Immature natural killer cell (primary cell): ENCODE measurements at places on chromosomes 7 and 10. TPM values are rescaled to one million over a fixed set of nuclear protein-coding genes. Genes with fewer than 3 reads are reported as not detected.

GRCh38 chr7:158351481-158351880 lies 236.1 kb downstream of the PTPRN2 start:
- DNase-seq: no peak

DNA sequence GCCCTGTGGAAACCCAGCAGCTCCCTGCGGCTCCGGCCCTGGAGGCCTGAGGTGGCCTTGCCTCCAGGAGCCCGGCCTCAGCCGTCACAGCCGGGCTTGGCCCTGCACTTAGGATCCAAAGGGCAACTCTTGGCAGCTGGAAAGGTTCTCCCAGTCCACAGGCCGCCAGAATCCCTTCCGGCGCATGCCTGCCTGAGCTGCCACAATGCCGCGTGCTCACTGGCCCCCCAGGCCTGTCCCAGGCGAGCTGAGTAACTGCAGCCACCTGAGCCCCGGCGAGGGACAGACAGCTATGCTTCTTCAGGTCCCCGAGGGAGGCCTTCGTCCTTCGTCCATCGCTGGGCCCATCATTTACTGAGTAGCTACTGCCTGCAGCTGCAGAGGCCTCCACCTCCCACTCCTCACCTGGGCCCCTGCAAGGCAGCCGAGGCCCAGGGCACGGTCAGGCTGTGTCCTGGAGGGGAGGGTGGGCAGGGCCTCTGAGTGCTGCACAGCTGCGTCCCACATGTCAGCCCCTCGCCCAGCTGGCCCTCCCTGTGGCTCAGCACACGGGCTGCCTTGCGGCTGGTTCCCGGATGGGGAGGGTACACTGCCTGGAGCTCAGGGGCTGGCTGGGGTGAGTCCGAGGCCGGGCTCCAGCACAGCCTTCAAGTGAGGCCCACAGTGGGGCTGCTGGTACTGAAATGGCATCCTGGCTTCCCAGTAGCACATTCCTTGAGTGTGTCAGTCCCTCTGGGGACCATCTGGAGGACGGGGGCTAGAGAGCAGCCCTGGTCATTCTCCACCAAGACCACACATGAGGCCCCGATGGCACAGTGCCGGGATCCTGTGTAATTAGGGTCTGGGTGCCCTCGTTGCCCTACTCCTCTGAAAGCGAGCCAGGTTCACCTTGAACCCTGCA lies 172.5 kb downstream of the ELFN1 start:
- no peak for DNase-seq

DNA sequence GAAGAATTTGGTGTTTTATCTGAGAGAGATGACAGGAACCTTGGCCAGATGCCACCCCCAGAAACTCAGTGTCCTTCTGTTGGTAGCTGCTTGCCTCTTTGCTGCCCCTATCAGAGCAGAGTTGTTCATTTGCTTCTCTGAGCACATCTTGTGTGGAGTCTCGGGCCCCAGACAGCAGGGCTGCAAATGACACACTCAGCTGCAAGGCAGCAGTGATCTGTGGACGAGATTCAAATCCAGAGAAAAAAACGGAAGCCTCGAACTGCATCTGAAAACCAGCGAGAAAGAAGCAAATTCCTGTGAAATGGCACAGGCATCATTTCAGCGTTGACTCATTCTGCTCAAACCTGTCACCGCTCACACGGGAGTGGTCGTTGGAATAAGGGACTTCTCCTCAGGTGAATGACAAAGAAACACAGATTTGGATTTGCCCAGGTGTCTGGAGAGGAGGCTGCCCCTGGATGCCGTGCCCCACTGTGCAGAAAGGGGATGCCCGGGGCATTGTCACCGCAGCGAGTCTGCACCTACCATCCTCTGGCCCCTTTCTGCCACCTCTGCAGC lies 144.7 kb downstream of the PFKFB3 start:
- DNase-seq: no peak

DNA sequence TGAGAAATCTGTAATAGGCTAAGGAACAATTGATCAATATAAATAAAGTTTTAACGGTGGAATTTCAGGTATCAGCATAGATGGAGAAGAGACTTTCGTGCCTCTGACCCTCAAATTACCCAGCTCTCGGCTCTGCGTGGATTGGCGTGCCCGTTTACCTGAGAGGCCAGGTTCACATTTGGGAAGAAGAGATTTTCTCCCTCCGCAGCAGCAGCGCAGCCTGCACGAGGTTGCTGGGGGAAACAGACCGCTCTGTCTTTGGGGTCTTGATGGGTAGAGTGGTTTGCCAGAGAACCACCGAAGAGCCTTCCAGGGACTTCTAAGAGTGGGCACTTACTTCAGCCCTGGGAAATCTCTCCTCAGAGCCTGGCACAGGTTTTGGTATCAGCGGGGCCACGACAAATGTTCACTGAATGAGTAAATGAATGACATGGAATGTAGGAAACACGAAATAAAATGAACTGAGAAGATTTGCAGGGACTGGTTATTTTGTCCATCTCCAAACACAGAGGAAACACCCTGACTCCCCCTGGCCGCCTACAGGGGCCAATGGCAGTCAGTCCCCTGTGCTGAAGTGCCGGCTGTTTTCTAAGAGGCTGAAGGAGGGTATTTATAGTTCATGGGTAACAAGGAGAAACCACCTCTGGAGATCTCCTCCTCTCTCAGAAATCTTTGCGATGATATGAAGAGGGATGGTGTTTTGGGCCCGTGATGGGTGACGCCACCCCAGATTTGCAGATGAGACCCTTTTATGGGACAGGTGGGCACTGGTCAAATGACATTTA lies 338.5 kb downstream of the ADARB2 start:
- DNase-seq: no peak

HELLS gene
- polyA plus RNA-seq: 1.8 TPM
